ENCODE measurements at places on chromosomes 2 and 18.

GRCh38 chr2:233426619-233427342 is 72.5 kb downstream of the DGKD start:
- no peak for DNase-seq

GRCh38 chr2:30666266-30666874 is 140.9 kb downstream of the CAPN13 start:
- DNase-seq, result no peak

- no peak for DNase-seq
Observed at GRCh38 chr2:237889811-237890210, 30.4 kb downstream of the RAMP1 start.

GRCh38 chr2:13596233-13596632 is 879.5 kb downstream of the TRIB2 start:
- DNase-seq, result no peak

DNA sequence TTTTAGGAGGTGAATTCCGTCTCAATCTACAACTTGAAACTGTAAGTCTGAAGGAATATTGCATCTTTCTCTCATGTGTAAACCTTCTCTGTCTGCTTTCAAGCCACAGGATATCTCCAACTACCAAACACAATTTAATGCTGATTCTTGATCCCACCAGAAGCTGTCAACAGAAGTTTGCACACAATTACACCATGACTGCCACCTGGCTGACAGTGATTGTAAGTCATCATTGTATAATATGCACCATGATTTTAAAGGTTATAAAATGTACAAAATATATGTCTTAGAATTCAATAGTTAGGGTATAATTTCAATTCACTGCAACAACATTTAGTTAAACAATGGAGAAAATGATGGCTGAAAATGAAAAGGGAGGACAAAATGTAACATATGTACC is 18.4 kb downstream of the PREPL start:
- DNase-seq, result peak; percentile 14

DNA sequence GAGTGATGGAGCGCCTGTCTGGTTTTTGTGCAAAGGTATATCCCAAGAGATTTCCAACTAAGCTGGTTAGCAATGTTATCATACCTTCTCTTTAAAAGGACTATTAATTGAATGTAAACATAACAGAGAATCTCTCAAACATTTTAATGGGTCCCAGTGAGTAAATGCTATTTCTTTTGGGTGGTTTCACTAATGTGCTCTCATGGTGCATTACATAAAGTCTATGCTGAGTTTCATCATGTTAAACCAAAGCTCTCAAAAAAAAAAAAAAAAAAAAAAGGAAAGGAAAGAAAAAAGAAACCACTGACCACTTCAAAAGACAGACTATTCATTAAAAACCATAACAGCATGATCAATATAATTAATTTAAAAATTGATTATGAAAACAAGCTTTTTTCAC is 119.1 kb upstream of the SCN1A start:
- no peak for DNase-seq

GRCh38 chr2:207489251-207489650 is 40.5 kb upstream of the CREB1 start:
- DNase-seq, result no peak

- DNase-seq, result no peak
Observed at GRCh38 chr2:174682578-174683391, 81.5 kb downstream of the CHRNA1 start.

GRCh38 chr2:11457935-11458334 is 8.0 kb downstream of the E2F6 start:
- no peak for DNase-seq

GRCh38 chr2:218406949-218407618 is 7.4 kb downstream of the CTDSP1 start:
- DNase-seq, result no peak

DNA sequence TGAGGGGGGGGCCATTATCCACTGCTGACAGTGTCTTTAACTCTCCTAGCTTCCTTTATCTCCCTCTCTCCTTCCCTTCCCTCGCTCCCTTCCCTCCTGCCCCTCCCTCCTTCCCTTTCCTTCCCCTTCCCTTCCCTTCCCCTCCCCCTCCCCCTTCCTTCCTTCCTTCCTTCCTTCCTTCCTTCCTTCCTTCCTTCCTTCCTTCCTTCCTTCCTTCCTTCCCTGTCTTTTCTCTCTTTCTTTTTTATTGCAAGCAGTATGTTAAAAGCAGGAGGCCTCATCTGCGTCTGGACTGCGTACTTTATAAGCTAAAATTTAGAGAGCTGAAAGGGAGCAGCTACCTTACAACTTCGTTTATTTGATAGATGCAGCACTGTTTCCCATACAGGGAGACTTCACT is 105.7 kb upstream of the PXDN start:
- no peak for DNase-seq

GRCh38 chr18:13527730-13528129 is 198.6 kb downstream of the FAM210A start:
- DNase-seq, result no peak

GRCh38 chr2:188227713-188228112 is 64.0 kb upstream of the GULP1 start:
- DNase-seq, result no peak

DNA sequence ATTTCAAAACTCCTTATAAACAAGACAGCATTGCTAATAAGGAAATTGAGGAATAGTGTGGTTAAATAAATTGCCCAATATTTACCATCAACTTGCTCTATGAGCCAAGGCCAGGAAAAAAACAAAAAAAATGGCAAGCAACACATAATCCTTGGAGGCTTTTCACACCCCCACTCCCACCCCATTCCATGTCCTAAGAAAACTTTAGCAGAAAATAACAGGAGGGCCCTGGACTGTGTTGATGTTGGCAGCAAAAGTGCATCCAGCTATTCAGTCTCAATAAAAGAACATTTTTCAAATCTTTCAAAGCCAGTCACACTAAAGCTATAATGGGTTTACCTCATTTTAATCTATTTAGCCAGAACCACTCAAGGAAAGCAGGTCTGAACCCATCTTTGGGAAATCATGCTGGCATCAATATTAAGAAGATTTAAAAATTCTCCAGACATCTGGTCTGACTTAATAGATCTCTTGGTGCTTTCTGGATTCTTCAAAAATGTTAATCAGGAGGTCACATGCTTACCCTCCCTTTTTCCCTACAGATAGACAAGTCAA is 34.6 kb upstream of the STK17B start:
- no peak for DNase-seq

- peak; percentile 72 for DNase-seq
Observed at GRCh38 chr2:225379856-225380255, 19.7 kb upstream of the NYAP2 start.

DNA sequence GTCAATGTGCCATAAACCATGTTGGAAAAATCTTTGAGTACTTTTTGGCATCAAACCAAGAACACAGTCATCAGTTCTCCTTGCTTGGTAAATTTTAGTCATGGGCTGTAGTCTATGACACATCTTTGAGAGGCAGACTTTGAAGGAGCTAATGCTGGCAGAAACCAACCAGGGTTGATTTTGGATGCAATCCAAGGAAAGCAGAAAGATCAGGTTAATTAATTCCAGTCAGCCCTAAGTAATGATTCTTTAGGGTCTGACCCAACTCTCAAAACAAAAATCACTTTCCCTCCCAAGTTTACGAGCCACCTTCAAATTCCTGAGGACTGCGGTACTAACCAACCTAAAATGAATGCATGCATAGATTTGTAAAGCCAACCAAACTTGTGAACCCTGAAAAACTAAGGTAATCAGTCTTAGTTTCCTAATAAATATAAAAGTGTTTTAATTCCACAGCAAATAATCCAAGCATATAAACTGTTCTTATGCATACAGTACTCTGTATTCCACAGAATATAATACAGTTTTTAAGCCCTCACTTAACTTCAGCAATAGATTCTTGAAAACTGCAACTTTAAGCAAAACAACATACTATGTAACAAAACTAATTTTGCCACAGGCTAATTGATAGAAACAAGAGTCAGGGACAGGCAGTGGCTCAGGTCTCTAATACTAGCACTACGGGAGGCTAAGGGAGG is 22.0 kb downstream of the AP1S3 start:
- DNase-seq, result peak; percentile 46

- DNase-seq, result no peak
Observed at GRCh38 chr2:177970670-177971454, 101.7 kb downstream of the PDE11A start.

- DNase-seq, result no peak
Observed at GRCh38 chr2:122528958-122529705, 773.7 kb downstream of the TSN start.

GRCh38 chr2:128622371-128622770 is 303.7 kb upstream of the HS6ST1 start:
- DNase-seq, result no peak

GRCh38 chr2:133345638-133346037 is 222.6 kb downstream of the NCKAP5 start:
- DNase-seq, result no peak

DNA sequence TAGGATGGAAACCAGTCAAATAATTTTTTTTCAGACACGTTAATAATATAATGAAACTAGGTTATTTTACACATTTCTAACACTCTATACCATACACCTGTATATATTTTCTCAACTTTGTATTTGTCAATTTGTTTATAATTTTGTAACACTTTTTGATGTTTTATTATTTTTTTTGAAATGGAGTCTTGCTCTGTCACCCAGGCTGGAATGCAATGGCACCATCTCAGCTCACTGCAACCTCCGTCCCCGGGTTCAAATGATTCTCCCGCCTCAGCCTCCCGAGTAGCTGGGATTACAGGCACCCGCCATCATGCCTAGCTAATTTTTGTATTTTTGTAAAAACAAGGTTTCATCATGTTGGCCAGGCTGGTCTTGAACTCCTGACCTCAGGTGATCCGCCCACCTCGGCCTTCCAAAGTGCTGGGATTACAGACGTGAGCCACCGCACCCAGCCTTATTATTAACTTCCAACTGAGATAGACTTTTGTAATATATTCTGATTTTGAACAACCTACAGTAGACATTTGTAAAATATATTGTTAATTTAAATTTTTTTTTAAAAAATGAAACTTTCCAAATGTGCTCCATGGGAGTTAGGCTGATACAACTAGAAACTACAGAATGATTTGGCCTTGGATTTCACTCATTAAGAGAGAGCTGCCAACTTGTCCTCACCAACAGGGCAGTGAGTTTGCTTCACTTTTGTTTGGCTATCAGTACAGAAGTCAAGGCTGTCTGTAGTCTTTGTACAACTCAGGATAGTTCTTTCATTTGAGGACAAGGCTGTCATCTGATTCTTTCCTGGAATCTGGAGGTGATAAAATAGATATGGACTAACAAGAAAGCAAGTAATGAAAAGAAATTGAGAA is 33.9 kb upstream of the COBLL1 start:
- no peak for DNase-seq

- DNase-seq, result peak; percentile 26
Observed at GRCh38 chr2:6881046-6881445, 3.5 kb downstream of the RSAD2 start.

- no peak for DNase-seq
Observed at GRCh38 chr2:86521922-86522321, 41.3 kb downstream of the CHMP3 start.

- DNase-seq, result no peak
Observed at GRCh38 chr2:157246765-157247407, 10.6 kb upstream of the GALNT5 start.

- DNase-seq, result no peak
Observed at GRCh38 chr2:197159661-197160211, 150.8 kb downstream of the ANKRD44 start.

GRCh38 chr2:151437630-151438029 is 27.9 kb downstream of the RIF1 start:
- no peak for DNase-seq

DNA sequence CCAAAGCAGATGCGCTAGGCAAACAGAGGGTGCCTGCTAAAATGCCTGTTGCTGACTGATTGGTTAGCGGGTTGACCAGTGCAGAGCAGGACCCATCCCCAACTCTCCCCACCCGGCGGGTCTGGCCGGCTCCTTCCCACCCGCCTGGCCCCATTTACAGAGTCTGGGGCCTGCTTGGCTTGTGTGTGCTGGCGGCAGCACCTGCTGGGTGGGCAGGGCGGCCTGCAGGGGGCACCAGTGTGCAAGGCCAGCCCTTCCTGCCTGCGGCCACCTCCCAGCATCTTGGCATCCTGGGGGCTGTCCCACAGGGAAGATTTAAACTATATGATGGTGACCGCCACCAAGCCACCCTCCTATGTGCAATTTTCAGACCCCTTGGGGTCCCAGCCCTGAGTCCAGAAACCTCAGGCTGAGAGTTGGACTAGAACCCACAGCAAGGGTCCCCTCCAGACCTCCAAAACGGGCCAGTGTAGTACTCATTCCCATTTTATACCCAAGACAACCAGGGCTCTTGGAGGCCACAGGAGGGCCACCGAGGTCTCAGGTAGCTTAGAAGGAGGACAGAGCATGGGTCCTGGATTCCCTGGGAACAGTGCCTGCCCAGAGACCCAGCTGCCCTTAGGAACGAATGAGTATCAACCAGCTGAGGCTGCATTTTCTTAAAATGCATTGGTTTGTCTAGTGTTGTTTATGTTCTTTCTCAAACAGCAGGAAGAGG is 173.6 kb downstream of the SMAD7 start:
- peak; percentile 12 for DNase-seq

All from NCI-H1105 (cell line).